ENCODE measurements at places on chromosomes 5 and 9.
A peak's percentile ranks its signal among the peaks of the same experiment; 100 is the strongest.

DNA sequence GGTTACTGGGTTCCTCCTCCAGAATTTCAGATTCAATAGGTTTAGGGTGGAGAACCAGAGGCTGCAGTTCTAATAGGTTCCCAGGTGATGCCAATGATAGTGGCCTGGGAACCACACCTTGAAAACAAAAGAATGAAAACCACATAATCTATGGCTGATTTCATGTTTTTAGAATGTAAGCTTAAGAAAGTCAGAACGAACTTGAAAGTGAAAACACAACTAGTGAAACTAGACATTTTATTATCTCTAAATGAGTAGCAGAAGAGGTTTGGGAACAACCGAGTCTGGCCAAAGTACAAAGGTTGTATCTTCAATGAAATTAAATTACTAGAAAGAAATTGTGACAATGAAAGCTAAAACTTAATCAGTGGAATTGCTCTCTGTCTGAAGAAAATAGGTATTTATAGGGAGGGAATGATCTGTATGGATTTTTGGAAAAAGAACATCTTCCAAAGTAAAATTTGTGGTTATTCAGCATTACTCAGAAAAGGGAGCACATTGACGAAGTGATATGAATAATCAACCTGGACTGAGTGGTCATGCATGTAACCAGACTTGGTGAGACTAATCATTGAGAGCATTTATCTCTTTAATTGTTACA, 24.9 kb upstream of the CEP120 start:
- no peak for DNase-seq

DNA sequence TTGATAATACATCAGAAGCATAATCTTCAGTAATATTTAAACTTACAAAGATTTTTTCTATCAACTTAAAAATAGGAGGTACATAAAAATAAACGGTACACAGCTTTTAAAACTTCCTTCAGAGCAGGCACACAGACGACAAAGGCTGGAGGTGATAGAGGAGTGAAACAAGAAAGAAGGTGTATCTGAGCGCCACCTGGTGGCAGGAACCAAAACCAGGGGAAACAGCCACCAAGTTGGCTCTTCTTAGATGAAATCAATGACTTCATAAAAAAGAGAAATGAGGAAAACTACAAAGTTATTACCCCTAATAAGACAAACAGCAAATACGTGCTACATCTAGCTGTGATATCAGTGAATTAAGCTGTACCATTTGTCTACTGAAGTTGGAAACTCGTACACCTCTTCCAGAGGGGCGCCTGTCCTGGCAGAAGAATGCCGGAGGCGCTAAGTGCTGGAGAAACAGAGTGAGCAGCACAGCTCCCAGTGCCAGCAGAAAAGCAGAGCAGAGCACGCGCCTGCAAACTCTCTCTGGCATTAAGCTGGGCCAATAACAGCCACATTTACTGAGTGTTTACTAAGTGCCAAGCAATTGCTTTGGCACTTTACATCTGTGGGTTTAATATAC, 85.9 kb downstream of the SETX start:
- DNase-seq = peak; percentile 62

GRCh38 chr5:173786286-173787187, 101.6 kb upstream of the CPEB4 start:
- DNase-seq = no peak

DNA sequence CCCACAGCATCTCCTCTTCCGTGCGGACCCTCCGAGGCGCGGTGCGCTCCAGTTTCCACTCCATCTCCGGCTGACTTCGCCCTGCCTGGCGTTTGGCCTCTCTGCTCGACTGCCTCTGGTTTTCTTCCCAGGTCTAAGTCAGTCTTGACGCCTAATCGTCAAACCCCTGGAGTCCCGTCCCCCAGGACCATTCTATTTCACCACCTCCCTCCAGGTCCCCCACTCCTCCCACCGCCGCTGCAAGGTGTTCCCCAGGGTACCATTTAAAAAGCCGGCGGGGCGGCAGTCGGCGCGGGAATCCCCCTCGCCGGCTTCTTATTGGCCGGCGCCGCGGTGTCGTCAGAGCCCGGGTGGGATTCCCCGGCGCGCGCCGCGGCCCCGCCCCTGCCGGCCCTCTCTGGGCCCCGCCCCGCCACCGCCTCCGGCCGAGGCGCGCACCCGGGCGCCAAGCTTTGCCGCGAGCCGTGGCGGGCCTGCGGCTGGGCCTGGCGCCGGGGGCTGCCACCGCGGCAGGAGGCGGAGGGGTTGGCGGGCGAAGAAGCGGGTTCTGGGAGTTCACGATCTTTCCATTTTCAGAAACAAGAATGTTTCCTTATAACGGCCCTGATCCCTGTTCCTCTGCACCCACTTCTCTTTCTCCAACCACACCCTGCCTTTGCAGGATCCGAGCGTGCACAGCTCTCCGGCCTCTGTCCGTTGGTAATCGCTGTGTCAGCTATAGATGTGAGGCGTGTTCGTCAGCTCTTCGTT, at the start of gene CDC20B:
CDC20B (minus strand) TSS at position 241 of the 750 bp plus-strand sequence; CDS start at position 64, 177 bp downstream.
- DNase-seq = peak; percentile 62

GRCh38 chr9:14380061-14380836, 66.3 kb upstream of the NFIB start:
- DNase-seq = no peak

- no peak for DNase-seq
Measured at GRCh38 chr9:6132650-6133049, 83.0 kb upstream of the IL33 start.

GRCh38 chr9:15310107-15310850, 3.3 kb upstream of the TTC39B start:
- DNase-seq = peak; percentile 44

DNA sequence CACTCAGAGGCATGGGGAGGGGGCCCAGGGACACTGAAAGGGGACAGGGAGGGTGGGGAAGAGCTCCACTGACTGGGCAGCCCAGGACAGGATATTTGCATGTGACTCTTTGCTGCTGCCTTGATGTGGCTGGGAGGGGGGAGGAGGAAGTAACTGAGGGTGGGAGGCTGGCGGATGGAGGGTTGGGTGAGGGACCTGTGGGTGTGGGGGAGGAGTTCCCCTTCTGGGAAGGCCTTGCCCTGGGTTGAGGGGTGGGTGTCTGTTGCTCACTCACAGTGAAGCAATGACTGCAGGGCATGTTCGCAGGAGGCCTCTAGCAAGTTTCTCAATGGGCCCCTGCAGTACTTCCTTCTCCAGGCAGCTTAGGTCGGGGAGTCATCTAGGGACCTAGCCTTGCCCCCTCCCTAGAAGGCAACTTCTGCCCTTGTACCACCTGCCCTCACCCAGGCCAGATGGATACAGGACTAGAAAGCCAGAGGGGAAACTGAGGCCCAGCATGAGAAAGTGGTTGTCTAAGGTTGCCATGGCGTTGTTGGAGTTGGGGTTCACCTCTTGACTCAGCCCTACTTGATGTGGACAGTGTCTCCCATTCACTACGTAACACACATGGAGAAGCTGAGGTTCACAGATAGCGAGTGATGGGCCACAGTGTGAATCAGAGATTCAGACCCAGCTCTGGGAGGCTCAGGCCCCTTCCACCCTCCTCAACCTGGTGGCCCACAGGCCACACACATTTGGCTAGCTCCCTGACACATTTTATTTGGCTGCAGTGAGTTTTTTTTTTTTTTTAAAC, 3.0 kb downstream of the GRK6 start:
- DNase-seq = peak; percentile 85

DNA sequence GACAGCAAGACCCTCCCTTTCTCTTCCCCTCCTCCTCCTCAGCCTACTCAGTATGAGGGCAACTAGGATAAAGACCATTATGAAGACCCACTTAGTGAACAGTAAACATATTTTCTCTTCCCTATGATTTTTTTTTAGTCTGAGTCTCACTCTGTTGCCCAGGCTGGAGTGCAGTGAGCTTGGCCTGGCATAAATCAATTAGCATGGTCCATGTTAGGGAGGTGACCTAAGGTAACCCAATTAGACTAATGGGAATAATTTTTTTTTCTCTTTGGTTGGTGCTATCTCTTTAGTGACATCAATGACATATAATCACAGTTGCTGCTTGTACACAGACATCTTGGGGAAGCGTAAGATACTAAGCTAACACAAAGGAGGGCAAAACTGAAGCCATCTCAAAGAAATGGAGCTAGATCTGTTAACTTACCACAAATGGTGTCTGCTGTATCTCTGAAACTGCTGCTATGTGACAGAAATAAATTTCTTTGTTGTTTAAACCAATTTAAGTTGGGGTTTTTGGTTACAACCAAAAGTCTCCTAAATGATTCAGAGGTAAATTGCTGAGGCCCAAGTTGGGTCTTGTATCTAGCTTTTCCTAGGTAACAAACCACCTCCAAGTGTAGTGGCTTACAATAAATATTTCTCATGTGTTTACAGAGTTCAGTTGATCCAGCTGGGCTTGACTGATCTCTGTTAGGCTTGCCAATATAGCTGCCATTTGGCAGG, 13.3 kb downstream of the PKD2L2 start:
- no peak for DNase-seq

- DNase-seq = no peak
Measured at GRCh38 chr5:139243425-139243970, 45.3 kb upstream of the SIL1 start.

DNA sequence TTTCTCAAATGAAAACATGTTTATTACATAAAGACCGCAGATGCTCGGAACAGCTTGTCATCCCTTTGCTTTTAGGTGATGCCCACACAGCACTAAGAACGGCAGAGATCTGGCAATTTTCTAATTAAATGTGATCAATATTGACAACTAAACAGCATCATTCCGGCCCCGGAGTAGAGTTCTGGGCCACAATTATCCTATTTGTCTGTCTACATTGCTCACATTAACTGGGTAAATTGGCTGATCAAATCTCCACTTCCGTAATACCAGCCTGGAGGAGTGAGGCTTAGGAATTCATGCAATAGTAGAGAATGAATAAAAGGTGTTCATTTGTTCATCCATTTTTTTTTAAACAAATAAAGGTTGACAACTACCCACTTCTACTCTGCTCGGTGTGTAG, 245.1 kb upstream of the C9orf72 start:
- no peak for DNase-seq

DNA sequence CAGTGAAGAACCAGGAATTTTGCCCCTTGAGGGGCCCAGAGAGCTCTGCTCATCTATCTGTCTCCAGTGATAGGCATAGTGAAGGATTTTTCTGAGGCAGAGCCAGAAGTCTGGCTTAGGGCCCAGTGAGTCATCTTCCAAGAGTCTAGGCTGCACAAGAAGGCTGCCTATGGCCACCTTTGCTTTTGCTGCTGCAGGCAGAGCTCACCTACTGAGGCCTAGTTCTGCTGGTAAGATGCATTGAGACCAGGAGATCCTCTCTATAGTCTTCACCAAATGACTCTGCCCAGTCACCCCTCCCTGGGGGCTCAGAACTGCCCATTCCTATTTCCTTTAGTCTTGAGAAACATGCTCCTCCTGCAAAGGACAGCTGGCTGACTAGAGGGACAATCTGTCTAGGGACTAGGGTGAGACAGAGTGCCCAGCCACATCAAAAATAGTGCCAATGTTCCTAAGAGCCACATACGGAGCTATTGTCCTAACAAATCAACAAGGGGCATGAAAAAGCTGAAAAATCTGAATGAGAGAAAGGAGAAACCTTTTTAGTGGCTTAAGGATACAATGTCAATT, 40.3 kb upstream of the CDKN2AIPNL start:
- DNase-seq = no peak
